ENCODE measurements at places on chromosomes 12 and 14.

GRCh38 chr12:41361738-41362137 is 173.6 kb downstream of the PDZRN4 start:
- DNase-seq: no peak

GRCh38 chr14:83260751-83261150 is 1727.1 kb upstream of the SEL1L start:
- DNase-seq: no peak

GRCh38 chr14:99535448-99535847 is 54.2 kb downstream of the CCNK start:
- DNase-seq: no peak

DNA sequence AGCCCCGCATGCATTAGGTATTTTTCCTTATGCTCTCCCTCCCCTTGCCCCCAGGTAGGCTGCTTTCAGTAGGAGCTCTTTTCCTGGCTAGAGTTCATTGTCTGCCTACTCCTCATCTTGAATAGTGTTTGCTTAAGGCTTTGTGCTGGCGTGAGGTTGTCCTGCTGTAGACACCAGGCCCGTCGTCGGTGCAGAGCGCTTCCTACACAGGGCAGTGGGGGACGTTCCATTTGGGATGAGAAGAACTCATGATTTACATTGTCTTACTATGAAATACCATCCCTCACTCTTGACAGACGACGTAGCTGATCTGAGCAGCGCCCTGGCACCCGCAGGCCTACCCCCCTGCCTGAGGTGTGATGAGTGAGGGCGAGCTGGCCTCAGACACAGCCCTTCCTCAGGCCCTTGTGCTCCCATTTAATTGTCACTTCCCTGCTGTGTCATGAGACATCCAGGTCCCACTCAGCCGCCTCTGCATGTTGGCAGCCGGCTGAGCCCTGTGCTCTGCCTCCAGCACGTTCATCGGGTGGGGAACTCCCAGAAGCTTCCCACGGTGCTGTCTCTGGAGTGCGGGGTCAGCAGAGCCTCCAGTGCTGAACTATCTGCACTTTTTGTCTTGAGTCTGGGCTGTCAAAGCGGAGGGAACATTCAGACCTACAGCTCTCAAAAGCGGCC is 76.0 kb downstream of the WDR20 start:
- peak; percentile 56 for DNase-seq

GRCh38 chr12:20695232-20695631 is at the start of gene SLCO1C1:
Gene SLCO1C1, plus strand, starts transcription at chr12:20695332. Its CDS starts 4,245 bp downstream, at chr12:20699577.
- no peak for DNase-seq

DNA sequence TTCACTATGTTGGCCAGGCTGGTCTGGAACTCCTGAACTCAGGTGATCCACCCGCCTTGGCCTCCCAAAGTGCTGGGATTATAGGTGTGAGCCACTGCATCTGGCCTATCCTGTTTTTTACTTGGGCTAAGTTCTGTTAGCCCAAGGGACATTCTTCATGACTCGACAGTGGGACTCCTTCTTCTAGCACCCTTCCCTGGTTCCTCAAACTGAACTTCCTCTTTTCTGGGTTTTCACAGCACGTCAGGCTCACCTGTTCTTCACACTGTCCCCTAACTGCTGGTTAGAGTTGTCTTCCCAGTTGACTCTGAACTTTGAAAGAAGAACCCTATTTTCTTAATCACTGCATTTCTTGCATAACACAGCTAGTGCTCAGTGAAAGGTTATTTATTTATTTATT is 22.5 kb downstream of the CABP1 start:
- DNase-seq: no peak

DNA sequence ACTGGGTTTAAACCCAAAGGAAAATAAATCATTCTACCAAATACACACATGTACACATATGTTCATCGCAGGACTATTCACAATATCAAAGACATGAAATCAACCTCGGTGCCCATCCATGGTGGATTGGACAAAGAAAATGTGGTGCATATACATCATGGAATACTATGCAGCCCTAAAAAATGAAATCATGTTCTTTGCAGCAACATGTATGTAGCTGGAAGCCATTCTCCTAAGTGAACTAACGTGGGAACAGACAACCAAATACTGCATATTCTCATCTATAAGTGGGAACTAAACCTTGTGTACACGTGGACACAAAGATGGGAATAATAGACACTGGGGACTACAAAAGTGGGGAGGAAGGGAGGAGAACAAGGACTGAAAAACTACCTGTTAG is 96.6 kb downstream of the LMNTD1 start:
- no peak for DNase-seq

- DNase-seq: peak; percentile 43
Measured at GRCh38 chr12:40152783-40153383, 47.0 kb upstream of the SLC2A13 start.

- DNase-seq: no peak
Measured at GRCh38 chr14:51093371-51094281, 1.3 kb downstream of the TRIM9 start.

GRCh38 chr14:69335371-69335771 is 62.7 kb downstream of the ERH start:
- no peak for DNase-seq

GRCh38 chr12:121776190-121777098 is 17.0 kb downstream of the RHOF start:
- DNase-seq: peak; percentile 88

GRCh38 chr12:55965941-55966407 is at the start of gene PMEL:
Gene PMEL, minus strand, starts transcription at chr12:55966042. Its CDS starts 31 bp downstream, at chr12:55966011.
- no peak for DNase-seq

- no peak for DNase-seq
Measured at GRCh38 chr14:52596861-52597260, 44.2 kb downstream of the GPR137C start.

DNA sequence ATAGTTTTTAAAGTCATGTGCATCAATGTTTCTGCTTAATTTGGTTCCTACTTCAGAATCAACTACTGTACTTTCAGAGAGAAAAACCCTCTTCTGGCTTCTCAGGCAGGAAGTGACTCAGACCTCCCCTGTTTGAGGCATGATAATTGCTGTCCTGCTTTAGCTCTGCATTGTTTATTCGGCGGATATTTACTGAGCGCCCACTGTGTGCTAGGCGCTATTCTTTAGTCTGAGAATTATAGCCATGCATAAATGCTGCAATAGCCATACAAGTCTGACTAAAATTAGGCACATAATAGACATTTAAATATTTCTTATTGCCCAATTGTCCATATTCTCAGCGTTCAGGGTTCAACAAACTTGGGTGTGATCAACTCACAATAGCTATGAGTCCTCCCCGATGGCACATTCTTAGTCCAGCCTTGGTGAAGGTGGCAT is 6.1 kb upstream of the AMIGO2 start:
- DNase-seq: no peak

GRCh38 chr14:99272899-99273765 is 1.1 kb upstream of the BCL11B start:
- DNase-seq: no peak
